HL-60 (cell line): ENCODE measurements at places on chromosomes 3 and 15.

DNA sequence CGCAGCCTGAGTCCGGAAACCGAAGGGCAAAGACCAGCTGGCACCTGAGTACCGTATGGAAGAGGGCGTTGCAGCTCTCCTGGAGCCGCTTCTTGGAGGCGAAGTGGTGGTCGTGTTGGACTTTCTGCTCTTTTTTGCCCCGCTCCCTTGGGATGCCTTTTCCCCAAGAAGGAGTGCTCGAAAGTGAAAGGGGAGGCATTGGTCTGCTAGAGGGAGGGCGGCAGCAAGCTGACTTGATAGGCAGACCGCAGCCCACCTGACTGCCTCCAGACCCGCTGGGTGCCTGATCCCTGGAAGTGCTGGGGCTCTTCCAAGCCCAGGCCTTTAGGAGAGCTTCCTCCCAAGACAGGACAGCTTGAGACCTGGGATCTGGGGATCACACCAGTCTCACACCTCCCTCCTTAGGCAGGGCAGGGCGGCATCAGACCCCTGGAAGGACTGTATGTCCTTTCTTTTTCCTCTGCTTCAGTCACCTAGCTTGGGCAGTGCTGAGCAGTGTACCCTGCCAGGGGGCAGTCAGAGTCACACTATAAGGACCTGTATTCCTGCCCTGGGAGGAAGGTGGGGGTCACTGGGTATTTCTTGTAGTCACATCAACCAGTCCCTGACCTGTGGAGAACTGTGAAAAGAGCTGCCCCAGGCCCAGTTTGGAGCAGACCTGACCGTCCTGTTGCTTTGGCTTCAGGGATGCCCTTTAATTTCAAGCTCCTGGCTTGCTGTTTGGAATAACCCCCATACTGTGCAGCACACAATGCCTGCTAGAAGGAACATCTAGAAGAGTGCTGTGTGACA, 2.1 kb downstream of the ACVR2B start:
- DNase-seq: no peak

GRCh38 chr3:106343811-106344210, 475.0 kb upstream of the CBLB start:
- DNase-seq: no peak

- DNase-seq: no peak
Measured at GRCh38 chr3:11606090-11606784, 37.5 kb downstream of the VGLL4 start.

DNA sequence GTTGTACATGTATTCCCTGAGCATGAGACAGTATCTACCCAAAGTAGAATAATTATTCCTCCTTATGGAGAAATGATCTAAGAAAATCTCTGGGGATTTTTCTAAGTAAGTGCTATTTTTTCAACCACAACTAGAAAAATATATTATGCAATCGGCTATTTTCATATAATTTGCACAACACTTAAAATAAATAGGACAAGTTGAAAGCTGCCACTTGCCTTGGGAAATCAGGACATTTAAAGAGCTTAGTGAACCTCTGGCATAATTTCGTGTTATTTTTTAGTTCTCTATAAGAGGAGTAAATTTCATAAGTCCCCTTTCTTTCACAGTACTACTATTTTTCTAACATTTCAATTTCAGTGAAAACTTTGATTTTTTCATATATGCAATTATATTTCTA, 672.1 kb downstream of the OTOL1 start:
- no peak for DNase-seq
